ENCODE measurements at places on chromosomes 5 and 9.

GRCh38 chr5:174063082-174063756 is 17.7 kb downstream of the NSG2 start:
- no peak for DNase-seq

DNA sequence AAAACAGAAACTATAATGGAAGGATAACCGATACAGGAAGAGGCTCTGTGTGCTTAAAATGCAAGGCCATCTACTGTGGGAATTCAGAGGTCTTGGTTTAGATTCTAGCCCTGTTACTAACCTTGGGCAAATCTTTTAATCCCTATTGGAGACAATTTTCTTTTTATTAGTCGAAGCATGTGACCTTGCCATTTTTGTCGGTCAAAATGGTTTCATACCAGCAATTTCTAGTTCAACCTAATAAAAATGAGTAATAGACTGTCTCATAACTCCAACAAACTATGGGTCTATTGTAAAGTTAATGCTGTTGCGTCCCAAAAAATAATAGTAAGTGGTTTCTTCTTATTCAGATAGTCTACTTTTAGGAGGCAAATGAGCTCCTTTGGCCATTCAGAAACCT is 38.4 kb downstream of the PRR16 start:
- no peak for DNase-seq

DNA sequence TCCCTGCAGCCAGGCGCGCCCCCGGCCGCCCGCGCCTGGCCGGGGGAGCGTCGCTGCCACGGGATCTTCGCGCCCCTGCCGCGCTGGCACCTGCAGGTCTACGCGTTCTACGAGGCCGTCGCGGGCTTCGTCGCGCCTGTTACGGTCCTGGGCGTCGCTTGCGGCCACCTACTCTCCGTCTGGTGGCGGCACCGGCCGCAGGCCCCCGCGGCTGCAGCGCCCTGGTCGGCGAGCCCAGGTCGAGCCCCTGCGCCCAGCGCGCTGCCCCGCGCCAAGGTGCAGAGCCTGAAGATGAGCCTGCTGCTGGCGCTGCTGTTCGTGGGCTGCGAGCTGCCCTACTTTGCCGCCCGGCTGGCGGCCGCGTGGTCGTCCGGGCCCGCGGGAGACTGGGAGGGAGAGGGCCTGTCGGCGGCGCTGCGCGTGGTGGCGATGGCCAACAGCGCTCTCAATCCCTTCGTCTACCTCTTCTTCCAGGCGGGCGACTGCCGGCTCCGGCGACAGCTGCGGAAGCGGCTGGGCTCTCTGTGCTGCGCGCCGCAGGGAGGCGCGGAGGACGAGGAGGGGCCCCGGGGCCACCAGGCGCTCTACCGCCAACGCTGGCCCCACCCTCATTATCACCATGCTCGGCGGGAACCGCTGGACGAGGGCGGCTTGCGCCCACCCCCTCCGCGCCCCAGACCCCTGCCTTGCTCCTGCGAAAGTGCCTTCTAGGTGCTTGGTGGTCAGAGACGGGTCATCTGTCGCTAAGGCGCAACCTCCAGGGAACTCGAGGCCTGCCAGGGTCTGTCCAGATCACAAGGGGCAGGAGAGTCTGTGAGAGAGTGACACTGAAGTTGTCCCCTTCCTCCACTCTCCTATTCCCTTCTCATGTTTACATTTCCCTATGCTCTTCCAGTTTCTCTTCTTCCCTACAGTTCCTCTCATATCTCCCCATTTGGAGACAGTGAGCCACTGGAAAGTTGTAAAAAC is 1.3 kb downstream of the GPR150 start:
- DNase-seq: peak; percentile 83

DNA sequence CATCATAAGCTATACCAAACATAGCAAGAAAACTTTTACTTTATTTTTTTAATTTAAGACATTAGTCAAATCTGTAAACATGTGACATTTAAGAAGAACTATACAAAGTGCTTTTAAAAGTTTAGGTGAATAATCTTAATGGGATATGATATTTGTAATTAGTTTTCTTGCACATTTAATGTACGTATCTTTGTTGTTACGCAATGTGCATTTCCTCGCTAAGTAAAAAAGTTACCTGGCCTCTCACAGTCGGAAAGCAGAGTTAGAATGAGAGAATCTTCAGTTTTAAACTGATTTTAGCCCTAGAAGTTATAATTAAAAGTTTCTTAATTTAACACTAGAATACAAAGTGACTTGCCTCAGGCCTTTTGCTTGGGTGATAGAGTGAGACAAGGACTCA is 589.8 kb downstream of the DMRTA1 start:
- DNase-seq: no peak

GRCh38 chr5:17103461-17103860 is 114.0 kb upstream of the BASP1 start:
- no peak for DNase-seq
